ENCODE measurements at places on chromosomes 13 and 19.

GRCh38 chr13:92547266-92547665 is 679.3 kb upstream of the GPC6 start:
- no peak for DNase-seq

DNA sequence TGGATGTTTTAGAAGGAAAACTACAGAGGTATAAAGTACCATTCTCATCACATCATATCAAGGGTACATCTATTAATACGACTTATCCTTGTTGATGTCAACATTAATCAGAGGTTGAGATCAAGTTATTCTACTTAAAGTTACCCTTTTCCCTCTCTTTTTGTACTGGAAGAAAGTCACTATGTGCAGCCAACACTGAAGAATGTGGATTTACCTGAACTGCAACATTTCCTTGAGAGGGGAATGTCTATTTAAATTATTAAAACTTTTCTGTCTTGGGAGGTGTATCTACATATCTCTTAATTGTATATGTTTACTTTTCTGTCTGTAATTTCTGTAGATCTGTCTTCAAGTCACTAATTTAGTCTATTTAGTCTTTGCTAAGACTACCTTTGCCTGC is 2.5 kb upstream of the FBXL3 start:
- peak; percentile 45 for DNase-seq

GRCh38 chr13:91768746-91769145 is 370.3 kb downstream of the GPC5 start:
- DNase-seq, result no peak

DNA sequence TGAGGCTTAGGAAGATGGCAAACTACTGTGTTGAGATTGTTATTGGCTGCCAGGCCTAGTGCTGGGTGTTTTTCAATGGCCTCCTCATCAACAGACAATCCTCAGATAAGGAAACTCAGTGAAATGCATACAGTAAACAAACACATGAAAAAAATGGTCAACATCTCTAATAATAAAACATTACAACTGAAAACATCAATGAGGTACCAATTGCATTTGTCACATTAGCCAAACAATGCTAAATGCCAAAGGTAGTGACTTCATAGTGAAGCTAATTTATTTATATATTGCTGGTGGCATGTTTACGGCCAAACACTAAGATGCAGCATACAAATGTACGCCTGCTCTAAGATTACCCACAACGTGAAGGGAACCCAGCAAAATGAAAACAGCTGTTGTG is 224.0 kb upstream of the UBL3 start:
- no peak for DNase-seq

DNA sequence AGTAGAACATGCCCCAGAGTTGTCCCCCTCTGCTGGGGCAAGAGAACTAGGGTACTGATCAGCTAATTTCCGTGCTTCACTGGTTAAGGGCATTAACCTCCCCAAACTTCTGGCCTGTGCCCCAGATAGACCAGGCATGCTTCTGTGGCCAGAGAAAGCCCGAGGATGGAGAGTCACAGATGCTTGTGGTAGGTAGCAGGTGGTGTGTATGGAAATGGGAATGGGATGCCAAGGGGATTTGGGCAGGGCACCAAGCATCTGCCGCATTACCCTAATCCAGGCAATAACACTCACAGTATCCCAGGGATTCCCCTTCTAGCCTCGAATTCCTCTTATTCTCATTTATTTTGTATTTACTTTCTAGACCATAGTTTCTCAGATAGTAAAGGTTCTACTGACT is 124.8 kb upstream of the KLF12 start:
- DNase-seq, result no peak

DNA sequence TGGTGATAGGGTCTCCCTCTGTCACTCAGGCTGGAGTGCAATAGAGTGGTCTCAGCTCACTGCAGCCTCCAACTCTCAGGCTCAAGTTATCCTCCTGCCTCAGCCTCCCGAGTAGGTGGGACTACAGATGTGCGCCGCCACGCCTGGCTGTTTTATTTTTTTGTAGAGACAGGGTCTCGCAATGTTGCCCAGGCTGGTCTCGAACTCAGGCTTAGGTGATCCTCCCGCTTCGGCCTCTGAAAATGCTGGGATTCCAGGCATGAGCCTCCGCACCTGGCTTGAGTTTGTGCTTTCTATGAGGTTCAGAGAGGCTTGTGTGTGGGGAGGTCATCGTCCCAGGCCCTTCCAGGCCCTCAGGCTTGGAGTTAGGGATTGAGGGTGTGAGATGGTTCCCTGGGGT is 39.2 kb upstream of the TNFAIP8L1 start:
- no peak for DNase-seq

DNA sequence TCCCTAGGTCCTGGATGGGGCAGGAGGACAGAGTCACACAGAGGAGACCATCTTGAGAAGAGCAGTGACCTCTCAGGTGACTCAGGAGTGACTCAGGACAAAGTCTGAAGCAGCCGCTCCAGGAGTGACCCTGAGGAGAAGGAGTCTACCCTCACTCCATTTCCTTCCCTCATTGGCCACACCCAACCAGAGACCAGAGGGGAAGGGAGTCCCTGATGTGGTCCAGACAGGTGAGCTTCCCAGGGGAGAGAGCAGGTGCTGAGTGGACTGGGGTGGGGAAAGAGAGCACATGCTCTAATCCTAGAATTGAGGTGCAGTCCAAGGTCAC is 75.5 kb upstream of the MEDAG start:
- no peak for DNase-seq

DNA sequence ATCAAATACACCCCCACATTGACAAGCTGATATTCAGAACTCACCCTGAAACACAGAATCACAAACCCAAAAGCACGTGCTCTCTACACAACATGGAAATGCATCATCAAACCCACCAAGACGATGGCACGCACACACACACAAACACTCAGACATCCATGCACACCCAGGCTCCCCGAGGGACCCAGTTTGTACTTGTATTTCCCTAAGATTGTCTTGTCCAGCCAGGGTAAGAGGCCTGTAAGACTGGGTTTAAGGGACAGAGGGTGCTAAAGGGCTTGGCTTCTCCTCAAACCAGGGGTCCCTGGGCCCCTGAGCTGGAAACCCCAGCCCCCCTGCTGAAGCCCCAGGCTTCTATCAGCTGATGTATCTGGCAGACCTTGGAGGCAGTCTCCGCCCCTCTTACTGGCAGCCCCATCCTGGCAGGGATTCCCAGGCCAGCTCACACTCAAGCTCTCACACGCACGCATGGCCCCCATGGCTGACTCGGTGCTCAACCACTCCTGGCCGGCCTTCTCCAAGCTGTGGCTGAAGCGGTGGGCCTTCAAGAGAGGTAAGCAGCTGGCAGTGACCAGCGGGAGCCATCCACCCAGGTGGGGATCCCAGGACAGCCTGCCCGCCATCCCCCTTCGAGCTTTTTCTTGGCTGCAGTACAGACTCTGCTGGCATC is 6.5 kb downstream of the ARHGEF18 start:
- no peak for DNase-seq

- peak; percentile 2 for DNase-seq
Measured at GRCh38 chr19:50893047-50893736, 18.0 kb downstream of the KLK4 start.

DNA sequence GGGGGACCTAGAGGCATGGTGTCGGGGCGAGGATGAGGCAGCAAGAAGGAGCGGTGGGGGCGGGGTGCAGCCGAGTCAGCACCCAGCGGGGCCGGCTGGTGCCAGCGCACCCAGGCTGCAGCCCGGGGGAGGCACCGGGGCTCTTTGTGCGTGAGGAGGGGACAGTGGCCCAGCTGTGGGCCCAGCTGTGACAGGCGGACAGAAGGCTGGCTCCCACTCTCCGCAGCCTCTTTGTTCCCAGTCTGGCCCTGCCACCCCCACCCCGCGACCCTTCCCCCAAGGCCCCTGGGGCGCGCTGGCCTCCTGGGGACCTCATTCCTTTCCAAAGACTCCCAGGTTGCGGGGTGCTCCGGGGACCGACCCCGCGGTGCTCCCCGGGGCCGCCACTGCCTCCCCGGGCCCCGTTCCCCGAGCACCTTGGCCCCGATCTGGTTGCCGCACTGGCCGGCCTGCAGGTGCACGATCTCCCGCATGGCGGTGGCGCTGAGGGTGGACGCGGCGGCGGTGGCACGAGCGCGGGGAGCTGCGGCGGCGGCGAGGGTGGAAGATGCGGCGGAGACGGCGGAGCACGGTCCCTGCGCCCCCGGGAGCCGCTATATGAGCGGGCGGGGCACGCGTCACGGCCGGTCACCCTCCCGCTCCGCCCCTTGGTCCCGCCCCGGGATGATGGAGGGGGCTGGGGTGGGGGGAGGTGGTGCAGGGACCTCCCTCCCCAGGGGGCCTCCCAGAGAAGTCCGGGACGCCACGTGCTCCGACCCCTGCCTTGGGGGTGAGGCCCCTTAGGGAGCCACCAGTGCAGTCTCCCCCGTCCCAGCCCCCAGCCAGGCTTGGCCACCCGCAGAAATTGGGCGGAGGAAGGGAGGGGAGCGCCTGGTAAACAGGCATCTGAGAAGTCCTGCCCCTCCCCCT is at the start of gene TUBB4A:
Gene TUBB4A (minus strand): TSS at position 570 of the 909 bp plus-strand sequence. CDS start 97 bp downstream, at position 473.
- DNase-seq, result no peak

DNA sequence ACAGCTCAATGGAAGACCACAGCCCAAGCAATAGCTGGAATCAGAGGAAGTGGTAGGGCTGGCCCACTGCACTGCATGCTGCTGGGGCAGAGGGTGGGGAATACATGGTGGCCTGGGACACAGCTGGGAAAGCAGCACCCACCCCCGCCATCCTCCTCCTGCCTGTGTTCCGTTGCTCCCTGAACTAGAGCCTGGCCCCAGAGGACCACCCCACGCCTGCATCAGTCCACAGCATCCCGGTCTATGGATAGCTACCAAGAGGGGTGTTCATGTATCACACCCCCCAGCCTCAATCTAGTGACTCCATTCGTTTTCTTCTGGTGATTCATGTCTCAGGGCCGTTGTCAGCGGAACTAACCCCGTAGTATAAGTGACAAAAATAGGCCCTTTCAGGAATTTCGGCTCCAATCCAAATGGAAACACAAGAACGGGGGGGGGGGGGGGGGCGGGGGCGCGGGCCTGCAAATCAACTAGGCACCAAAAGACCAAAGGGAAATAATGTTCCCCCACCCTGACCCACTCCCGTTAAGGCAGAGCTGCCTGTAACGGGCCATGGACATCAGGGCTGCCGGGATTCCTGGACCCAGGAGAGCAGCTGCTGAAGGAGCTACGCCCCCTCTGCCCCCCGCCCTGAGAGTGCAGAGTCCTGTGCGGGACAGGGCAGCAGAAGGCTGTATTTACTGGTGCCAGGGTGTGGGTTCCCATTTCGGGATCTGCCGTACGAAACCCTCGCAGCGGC is 18.9 kb upstream of the EPHX3 start:
- DNase-seq, result no peak

DNA sequence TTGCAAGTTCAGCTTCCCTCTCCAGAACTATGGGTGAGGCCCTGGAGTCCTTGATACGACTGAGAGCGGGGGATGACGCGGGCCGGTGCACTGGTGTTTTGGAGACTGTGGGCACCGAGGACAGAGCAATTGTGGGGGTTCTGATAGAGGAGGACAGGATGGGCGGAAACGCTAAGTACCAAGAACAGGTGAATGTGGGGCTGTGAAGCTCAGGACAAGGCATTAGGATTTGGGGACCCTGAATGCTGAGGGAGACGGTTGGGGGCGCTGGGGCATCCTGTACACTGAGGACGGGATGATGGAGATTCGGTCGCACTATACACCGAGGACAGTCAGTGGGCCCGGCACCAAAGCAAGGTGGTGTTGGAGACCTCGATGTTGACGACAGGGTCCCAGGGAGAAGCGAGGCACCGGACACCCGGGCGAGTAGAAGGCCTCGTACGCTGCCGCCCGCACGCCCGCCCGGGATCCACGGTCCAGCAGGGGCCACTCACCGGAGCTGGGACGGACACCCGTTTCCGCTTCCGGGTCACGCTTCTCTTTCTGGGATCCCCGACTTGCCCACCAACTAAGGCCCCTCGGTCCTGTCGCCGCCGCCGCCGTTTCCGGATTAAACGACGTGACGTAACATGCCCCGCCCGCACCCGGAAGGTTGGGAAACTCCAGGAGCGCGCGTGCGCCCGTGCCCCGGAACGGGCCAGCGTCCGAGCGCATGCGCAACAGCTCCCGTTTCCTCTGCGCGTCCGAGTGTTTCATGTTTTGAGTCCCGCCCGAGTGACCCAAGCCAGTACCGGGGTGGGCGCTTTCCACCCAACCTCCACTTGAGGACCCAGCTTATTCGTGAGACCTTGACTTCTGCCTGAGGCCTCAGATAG is at the start of gene CHMP2A:
Gene CHMP2A (minus strand): TSS at position 612 of the 875 bp plus-strand sequence. CDS start 893 bp downstream, outside the sequence.
- DNase-seq, result peak; percentile 98

DNA sequence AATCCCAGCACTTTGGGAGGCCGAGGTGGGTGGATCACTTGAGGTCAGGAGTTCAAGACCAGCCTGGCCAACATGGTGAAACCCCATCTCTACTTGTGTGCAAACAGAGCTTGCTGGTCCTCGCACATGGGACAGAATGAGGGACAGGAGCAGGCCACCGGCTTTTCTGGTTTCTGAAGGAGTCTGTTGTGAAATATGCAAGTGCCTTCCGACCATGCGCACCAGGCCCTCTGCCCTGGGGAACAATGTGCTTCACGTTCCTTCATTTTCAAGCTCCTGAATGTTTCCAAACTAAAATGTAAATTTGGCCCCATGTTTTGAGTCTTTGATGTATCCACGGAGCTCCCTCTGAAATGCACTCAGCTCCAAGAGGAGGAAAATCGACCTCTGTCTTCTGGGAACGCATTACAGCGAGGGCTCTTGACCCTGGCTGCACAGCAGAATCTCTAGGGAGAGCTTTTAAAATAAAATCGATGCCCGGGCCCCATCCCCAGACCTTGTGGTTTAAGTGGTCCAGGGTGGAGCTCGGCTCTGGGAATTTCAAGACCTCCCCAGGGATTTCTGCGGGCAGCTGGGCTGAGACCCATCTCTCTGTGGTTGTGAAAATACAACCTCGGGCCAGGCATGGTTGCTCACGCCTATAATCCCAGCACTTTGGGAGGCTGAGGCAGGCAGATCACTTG is 9.3 kb upstream of the ACP4 start:
- peak; percentile 91 for DNase-seq

DNA sequence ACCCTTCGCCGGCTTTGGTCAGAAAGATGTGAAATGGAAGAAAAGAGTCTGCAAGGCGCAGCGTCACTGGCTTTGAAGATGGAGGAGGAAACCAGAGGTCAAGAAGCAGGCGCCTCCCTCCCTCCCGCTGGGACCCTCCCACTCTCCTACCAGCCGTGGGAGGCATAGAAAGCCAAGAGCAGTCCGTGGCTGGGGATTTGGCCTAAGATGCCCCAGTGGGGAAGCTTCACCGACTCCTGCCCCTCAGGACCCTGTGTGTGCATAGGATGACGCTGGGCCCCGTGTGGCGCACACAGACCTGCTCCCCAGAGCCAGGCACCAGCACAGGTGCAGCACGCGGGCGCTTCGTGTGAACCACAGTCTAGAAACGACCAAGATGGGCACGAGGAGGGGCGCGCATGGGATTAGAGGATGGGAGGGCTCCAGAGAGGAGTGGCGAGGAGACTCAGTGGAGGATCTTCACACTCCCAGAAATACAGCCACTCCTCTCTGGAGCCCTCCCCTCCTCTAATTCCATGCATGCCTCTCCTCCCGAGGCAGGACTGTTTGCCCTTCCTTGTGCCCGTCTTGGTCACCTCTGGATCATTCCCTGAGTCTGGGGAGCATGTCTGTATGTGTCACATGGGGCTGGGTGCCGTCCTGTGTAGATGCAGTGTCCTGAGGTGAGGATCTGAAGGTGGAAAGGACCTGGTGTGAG is 194.3 kb downstream of the TEX29 start:
- DNase-seq, result no peak
